ENCODE measurements at places on chromosomes 12 and 14.

- no peak for DNase-seq
These were observed 90.2 kb upstream of the TMTC2 start for GRCh38 chr12:82596483-82596882.

DNA sequence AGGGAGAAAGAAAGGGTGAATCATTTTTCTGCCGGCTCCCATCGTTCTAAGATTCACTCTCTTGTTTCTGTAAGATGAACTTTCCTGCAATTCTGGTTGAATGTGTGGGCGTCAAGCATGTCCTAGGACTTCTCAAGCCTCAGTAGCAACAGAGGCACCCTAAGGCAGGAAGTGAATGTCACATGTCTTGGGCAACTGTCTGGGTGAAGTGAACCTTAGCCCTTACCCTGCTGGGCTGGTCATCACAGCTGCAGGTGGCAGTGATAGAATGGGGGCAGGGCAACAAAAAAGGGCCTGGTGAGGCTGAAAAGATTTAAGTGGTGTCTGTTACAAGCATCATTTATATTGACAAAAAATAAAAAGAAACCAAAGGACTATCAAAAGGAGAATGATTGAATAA is 45.9 kb upstream of the CAND1 start:
- DNase-seq = no peak

DNA sequence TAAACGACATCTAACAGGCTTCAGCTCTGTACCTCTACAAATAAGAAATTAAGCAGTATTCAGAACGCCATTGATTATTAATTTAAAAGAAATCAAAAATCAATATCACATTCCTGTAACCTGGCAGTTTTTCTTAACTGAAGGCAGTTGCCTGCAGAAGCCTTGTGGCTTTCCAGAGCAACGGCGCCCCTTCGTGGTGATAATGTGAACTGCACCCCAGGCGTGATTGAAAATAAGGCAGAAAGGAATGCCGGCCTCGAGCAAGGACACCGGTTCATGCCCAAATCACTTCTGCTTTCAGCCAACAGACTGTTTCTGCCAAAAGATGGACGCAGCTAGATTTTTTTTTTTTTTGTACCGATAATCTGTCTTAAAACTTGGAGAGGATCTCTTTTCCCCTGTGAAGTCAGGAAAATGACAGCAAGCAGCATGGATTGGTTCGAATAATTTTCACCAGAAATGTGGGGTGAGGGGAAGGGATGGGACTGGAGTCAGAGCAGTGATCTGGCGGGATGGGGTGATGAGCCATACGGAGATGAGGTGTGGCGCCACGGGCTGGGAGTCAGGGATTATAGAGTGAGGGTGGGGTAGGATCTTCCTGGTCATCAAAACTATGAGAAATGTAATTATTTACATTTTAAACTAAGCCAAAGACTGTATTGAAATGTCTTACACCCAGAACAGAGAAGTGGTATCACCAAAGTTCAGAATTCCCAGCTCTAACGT is 473.0 kb downstream of the DPF3 start:
- DNase-seq = peak; percentile 44

GRCh38 chr12:78035901-78036606 is 205.4 kb downstream of the NAV3 start:
- no peak for DNase-seq

- DNase-seq = no peak
These were observed 113.5 kb upstream of the EGLN3 start for GRCh38 chr14:34064349-34064748.

- DNase-seq = no peak
These were observed 8.8 kb downstream of the DTX1 start for GRCh38 chr12:113065126-113066007.

GRCh38 chr14:52422650-52423356 is 108.7 kb downstream of the PTGER2 start:
- no peak for DNase-seq

- no peak for DNase-seq
These were observed 362.2 kb downstream of the CACNA1C start for GRCh38 chr12:2414810-2415567.

GRCh38 chr12:52847335-52848102 is 1.3 kb downstream of the KRT78 start:
- no peak for DNase-seq

GRCh38 chr12:104938371-104938770 is 19.7 kb downstream of the SLC41A2 start:
- no peak for DNase-seq

- DNase-seq = no peak
These were observed 334.9 kb downstream of the RMST start for GRCh38 chr12:97797473-97797872.
